G401 (cell line): ENCODE measurements at places on chromosomes 1 and 21. TPM values are rescaled to one million over a fixed set of nuclear protein-coding genes. Genes with fewer than 3 reads are reported as not detected.

- DNase-seq: no peak
These were observed 380 bp downstream of the COL18A1 start for GRCh38 chr21:45405271-45405818.

GRCh38 chr1:159508951-159509350 is 26.9 kb downstream of the OR10J5 start:
- no peak for DNase-seq

- DNase-seq: no peak
These were observed 1.5 kb downstream of the CEPT1 start for GRCh38 chr1:111141245-111142220.

DNA sequence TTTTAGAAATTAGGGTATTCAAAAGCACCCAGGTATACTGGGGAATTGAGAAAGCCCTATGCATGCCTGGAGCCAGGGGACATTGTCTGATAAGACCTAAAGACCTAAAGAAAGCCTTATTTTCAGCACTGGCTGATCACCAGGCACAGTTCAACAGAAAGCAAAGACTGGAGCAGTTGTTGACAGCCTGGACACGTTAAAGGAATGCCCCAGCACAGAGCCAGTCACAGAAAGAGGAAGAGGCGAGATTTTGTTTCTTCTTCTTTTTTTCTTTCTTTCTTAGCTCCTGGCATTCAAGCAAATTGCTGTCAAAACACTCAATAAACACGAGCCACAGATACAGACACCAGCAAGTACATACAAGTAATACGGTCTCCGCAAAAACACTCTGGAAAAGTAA is 40.4 kb downstream of the RNF187 start:
- DNase-seq: no peak

- no peak for DNase-seq
These were observed 37.3 kb upstream of the IL10 start for GRCh38 chr1:206809504-206810084.

GRCh38 chr1:53303726-53304515 is 23.9 kb downstream of the LRP8 start:
- DNase-seq: peak; percentile 95

- DNase-seq: no peak
These were observed 332.8 kb downstream of the DISC1 start for GRCh38 chr1:231959225-231959884.

DNA sequence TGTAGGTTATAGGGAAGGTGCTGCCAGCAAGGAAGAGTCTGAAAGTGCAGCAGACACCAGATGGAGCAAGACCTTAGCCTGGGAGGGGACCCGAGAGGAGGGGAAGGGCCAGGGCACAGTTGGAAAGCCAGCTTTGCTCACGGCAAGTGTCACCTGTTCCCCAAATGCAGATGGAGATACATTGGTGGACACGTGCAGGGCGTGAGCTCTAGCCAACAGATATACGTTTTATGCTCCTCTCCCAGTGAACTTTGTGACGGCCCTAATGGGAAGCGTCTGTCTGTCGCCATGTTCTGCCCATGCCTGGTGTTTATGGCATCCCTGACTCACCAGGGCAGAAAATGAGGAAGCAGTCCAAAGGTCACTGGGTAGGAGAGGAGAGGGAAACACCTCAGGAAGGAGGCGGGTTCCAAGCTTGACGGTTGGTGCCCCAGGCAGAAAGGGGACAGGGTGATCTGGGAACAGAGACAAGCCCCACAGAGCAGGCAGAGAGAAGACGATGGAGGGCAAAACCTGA is 7.6 kb downstream of the GPA33 start:
- DNase-seq: peak; percentile 68

GRCh38 chr1:3502641-3503524 is 48.4 kb downstream of the ARHGEF16 start:
- DNase-seq: no peak

- no peak for DNase-seq
These were observed 12.9 kb upstream of the DISC1 start for GRCh38 chr1:231613419-231614349.

- no peak for DNase-seq
These were observed 110.8 kb downstream of the LACTBL1 start for GRCh38 chr1:22861764-22862440.

DNA sequence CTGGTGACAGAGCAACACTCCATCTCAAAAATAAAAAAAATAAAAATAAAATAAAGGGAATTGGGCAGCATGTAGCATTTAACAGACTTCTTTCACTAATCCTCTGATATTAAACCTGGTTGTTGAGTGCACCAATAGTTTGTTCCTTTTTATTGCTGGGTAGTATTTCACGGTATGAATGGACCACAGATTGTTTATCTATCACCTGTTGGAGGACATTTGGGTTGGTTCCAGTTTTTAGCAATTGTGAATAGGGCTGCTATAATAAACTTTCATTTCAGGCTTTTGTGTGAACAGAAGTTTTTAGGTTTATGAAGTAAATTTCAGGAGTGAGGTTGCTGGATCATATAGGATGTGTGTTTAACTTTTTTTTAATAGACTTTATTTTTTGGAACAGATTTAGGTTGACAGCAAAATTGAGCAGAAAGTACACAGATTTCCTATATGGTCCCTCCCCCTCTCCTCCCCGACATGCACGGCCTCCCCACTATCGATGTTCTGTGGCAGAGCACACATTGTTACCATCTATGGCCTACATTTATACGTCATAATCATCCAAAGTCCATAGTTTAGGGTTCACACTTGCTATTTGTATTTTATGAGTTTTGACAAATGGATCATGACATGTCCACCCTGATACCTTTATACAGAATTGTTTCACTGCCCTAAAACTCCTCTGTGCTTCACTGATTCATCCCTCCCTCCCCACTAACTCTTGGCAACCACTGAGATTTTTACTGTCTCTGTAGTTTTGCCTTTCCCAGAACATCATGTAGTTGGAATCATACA is 66.1 kb upstream of the TMPRSS2 start:
- DNase-seq: no peak

- peak; percentile 30 for DNase-seq
These were observed 115.5 kb downstream of the RERE start for GRCh38 chr1:8701794-8702471.

DNA sequence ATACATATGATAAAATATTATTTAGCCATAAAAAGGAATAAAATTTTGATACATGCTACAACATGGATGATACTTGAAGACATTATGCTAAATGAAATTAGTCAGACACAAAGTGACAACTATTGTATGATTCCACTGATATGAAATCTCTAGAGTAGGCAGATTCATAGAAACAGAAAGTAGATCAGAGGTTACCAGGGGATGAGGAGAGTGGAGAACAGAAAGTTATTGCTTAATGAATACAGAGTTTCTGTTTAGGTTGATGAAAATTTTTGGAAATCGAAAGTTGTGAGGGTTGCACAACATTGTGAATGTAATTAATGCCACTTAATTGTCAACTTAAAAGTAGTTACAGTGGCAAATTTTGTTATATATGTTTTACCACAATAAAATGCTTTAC is 315.7 kb upstream of the USP25 start:
- DNase-seq: no peak

- DNase-seq: peak; percentile 43
These were observed 23.9 kb downstream of the DNAJC8 start for GRCh38 chr1:28208818-28209441.

GRCh38 chr1:85320371-85321131 is 44.1 kb upstream of the BCL10 start:
- DNase-seq: no peak

DNA sequence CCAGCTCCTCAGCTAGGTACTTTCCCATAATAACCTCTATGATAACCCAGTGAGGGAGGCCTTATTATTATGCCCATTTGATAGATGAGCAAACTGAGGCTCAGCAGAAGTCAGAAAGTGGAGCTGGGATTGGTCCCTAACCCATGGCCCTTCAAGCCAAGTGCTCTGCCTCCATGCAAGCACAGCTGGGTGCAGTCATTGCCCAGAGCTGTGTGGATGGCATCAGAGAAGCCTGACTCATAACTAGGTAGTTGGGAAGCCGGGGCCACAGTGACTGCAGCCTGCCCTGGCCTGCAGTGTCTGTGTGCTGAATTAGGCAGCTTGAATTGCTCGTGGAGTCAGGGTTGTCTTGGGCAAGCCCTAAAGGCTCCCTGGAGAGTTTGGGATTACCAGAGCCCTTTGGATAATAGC is 89.9 kb upstream of the SLC2A1 start:
- DNase-seq: no peak

- DNase-seq: no peak
These were observed 143.6 kb upstream of the BACE2 start for GRCh38 chr21:41024341-41024740.

- DNase-seq: peak; percentile 48
These were observed 29.1 kb upstream of the CNN3 start for GRCh38 chr1:94955767-94956632.

DNA sequence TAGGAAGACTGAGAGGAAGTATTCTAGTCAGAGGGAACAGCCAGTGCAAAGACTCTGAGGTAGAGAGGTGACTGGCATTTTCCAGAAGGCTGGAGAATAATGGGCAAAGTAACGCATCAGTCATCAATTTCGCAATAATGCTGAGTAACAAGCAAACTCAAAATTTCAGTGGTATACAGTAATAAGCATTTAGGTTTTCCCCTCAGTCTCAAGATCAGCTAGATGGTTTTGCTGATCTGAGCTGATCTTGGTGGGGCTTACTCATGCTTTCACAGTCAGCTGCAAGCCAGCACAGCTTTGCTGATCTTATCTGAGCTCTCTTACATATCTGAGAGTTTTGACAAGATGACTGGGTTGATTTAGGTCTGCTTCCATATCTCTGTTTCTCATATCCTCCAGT is 108.7 kb downstream of the TSEN15 start:
- DNase-seq: no peak

- DNase-seq: no peak
These were observed 2.3 kb downstream of the ATAD3C start for GRCh38 chr1:1451696-1452364.

GRCh38 chr1:20823845-20824244 is 36.7 kb upstream of the HP1BP3 start:
- DNase-seq: no peak

The ADAMTSL4 gene
- 20.0 and 22.9 TPM in 2 replicates for total RNA-seq

The HLCS gene
- total RNA-seq: 6.0 and 18.9 TPM in 2 replicates

The UBE2U gene
- not detected in 2 replicates for total RNA-seq

The PRPF38B gene
- total RNA-seq: 10.3 and 18.9 TPM in 2 replicates

The C1QTNF12 gene
- total RNA-seq: 5.1 and 13.3 TPM in 2 replicates

The SPATC1L gene
- 5.9 and 11.2 TPM in 2 replicates for total RNA-seq

The CCSAP gene
- total RNA-seq: 5.1 and 7.9 TPM in 2 replicates

The CIART gene
- total RNA-seq: 9.5 and 11.7 TPM in 2 replicates

The OR2L13 gene
- not detected in 2 replicates for total RNA-seq

The RAB29 gene
- total RNA-seq: 6.8 and 8.9 TPM in 2 replicates

The CD1B gene
- not detected in 2 replicates for total RNA-seq

The DDR2 gene
- 34.3 and 37.5 TPM in 2 replicates for total RNA-seq

The ESPN gene
- 0.07 TPM in 1 of 2 replicates, not detected in the other for total RNA-seq
